ENCODE measurements at places on chromosomes 11 and 22.

GRCh38 chr11:115630214-115630613 lies 126.0 kb upstream of the CADM1 start:
- peak; percentile 56 for DNase-seq

DNA sequence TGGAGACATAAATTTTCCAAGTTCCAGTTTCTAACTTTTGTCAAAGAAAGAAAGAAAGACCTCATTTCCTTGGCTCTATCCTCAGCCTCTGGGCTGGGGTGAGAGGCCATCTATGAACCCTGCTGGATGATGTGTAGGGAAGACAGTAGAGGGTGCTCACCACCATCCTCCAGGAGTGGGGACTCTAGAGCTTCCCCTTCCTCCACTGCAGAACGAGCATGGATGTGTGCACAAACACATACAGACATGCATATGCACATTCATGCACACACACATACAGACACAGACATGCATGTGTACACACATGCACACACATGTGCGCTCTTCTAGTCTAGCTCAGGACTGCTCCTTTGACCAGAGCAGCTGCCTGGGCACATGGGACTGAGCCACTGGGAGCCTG lies 565.8 kb downstream of the BUD13 start:
- no peak for DNase-seq

DNA sequence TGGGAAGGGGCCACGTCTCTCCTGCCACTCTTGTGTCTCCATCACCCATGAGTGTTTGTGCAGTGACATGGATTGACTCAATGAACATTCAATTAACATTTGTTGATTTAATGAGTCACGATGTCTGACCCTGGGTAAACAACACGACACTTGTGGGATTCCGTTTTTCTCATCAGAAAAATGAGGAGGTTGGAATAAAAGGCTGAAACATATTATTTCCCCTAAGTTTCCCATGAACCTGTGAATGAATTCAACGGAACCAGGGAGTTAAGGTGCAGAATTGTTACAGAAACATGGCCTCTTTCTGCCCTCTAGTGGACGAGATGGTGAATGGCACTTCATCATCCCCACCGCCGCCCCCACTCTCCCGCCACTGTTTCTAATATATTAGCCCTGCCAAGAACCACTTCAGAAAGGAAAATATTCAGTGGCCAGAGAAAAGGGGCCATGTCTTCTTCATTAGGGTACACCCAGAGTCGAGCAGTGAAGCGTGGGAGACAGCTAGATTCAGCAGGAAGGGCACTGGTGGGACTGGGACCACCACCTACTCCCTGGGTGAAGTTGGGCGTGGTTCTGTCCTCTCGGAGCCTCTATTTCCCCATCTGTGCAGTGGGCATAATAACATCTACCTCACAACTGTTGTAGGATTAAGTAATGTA lies 46.3 kb upstream of the SYT13 start:
- DNase-seq: peak; percentile 86

DNA sequence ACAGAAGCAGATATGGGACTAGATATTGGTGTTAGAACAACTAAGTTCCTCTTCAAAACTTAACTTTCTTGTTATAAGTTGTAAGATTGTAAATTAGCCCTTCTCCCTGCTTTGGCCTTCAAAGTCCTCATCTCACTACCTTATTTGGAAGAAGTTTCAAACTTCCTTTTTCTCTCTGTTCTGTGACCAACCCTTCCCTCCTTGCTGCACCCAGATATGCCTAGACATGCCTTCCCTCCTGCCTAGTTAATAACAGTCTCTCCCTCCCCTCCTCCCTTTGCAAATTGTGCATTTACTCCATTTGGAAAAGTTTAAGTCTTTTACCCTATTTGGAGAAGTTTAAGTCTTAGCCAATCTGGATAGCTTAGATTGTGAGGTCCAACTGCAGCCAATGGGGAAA lies 4.9 kb downstream of the OR52K2 start:
- DNase-seq: no peak

DNA sequence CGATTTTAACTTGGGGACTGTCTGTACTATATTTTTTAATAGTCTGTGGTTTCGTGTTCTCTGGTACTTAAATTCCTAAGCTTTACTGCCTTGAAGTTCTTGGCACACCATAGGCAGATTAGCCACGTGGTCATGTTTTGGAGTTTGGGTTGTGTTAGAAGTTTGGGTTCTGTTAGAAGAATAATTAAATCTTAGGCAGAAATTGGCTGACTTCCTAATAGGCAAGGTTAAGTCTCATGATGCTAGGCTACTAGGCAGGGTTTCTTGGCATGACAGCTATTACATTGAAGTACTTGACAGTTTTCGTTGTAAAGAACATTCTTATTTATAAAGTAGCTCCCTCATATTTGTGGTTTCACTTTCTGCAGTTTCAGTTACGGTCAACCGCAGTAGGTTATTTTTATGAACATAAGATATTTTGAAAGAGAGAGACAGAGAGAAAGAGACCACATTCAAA lies 30.0 kb upstream of the MMP7 start:
- DNase-seq: peak; percentile 24

DNA sequence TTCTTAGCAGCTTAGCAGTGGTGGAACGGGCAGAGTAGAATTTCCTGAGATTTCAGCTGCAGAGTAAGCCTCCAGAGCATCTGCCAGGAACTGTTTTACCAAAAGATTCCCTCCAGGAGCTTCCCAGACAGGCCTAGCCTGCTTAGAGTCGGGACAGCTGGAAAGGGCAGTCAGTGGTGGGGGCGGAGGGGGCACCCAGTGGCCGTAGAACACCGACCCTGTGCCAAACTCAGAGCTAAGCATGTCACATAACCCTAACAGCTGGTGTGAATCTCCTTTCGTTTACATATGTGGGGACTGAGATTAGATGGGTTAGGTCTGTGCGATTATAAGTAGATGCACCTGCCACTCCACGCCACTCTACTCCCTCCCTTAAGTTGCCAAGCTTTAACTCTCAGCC lies 80.0 kb upstream of the CRTAM start:
- no peak for DNase-seq

GRCh38 chr11:42161886-42162285 lies 702.4 kb upstream of the LRRC4C start:
- no peak for DNase-seq

- no peak for DNase-seq
These were observed 28.2 kb upstream of the CHKA start for GRCh38 chr11:68149417-68149816.

Measured in eye (tissue), 1 donor.